ENCODE measurements at places on chromosomes 11 and 22.
A peak's percentile ranks its signal among the peaks of the same experiment; 100 is the strongest.

GRCh38 chr11:1224111-1224490, 1.2 kb downstream of the MUC5B start:
- DNase-seq: no peak

- no peak for DNase-seq
Measured at GRCh38 chr11:13111813-13112130, 102.7 kb downstream of the RASSF10 start.

DNA sequence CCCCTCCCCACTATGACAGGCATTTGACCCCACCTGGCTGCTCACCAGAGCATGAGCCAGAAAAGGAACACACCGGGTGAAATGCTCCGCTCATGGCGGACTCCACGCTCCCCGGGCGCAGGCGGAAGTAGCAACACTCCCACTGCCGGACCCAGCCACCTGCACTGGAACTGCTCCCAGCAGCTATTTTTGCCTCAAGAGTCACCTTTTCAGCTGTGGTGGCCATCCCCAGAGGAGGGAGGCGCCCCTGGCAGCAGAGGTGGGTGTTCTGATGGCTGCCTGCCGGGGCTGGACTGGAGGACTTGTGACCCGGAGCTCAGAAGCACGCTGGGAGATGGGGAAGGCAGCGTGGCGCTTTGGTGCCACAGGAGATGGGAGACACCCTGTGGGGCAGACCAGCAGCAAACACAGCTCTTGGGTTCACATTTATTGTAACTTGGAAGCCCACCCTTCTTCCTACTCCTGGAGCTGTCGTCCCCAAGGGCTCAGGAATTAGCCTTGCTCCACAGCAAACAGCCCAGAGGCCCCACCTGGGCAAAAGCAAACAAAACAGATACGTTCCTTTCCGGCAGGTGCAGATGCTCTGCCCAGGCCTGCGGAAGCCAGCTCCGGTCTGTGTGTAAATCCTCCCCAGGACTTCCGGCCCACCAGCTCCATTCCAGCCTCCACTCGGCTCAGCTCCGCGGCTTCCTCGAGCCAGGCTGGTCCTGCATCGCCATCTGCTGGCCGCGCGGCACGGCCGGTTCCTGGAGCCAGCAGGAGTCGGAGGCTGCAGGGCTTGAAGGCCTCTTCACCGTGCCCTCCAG, 3.7 kb downstream of the RPS19BP1 start:
- peak; percentile 86 for DNase-seq

- no peak for DNase-seq
Measured at GRCh38 chr11:57586711-57587245, 10.7 kb upstream of the SERPING1 start.

GRCh38 chr11:130163346-130164220, 4.0 kb downstream of the ST14 start:
- DNase-seq: no peak

- no peak for DNase-seq
Measured at GRCh38 chr11:47905358-47906059, 57.4 kb upstream of the NUP160 start.

DNA sequence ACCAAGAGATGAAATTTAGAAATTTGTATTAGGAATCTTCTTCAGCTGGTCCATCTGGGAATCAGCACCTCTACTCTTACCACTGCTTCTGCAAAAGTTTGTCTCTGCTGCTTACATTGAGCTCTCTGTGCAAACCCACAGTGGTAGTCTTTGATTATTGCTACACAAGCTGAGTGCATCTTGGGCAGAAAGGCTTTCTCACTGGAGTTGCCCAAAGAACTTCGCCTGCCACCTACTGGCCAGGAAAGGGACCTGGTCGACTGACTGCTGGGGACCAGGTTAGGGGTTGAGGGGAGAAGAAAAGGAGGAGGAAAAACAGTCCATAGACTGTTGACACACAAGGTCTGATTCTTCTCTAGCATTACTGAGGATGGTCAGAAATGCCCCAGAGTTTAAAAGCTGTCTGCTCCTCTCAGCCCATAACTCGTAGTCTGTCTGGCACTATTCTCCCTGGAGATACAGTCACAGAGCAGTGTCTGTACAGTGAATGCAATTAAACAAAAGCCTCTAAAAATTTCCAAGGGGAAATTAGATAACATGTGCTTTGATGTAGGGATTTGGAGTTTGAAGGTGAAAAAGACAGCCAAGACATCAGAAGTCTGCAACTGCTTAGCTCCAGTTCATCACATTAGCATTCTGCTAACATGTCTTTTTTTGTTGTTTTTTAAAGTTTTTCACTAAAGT, 215.0 kb upstream of the CTSC start:
- DNase-seq: peak; percentile 35

- no peak for DNase-seq
Measured at GRCh38 chr11:65424205-65425104, 1.9 kb downstream of the NEAT1 start.

GRCh38 chr22:38292694-38293093, 19.9 kb upstream of the TMEM184B start:
- DNase-seq: no peak

- DNase-seq: no peak
Measured at GRCh38 chr11:102414559-102414958, 38.0 kb downstream of the TMEM123 start.

DNA sequence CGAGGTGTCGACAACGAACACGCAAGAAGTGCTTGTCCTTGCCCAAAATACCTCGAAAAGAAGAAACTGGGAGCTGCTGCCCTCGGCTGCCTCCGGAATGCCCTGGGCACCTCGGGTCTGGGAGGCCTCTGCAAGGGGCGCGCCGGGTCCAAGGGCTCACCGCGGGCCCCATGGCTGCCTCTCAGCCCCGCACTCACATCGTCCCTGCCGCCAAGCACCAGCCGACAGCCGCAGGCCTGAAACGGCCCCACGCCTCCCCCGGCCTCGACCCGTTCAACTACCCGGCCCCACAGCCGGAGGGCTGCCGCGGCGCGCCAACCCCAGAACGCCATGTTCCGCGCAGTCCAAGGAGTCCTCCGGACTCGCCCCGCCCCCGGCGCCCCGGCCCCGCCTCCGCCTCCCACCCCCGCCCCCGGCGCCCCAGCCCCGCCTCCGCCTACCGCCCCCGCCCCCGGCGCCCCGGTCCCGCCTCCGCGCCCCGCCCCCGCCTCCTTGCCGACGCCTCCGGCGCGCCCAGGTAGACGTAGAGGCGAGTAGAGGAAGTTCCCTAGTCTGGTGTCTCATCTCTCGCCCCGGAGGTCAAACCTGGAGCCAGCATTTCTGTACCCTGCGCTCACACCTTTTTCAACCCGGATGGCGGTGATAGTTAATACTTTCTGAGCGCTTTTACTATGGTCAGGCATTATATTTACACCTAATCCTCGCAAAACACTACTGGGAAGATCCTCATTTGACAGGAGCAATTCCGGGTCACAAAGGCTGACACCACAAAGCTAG, at the start of gene SIRT3:
TSS of gene SIRT3 (minus strand) at position 346 of the 777 bp plus-strand sequence. CDS start at position 332, 14 bp downstream.
- peak; percentile 66 for DNase-seq

- DNase-seq: no peak
Measured at GRCh38 chr11:298406-299065, 790 bp downstream of the IFITM5 start.

DNA sequence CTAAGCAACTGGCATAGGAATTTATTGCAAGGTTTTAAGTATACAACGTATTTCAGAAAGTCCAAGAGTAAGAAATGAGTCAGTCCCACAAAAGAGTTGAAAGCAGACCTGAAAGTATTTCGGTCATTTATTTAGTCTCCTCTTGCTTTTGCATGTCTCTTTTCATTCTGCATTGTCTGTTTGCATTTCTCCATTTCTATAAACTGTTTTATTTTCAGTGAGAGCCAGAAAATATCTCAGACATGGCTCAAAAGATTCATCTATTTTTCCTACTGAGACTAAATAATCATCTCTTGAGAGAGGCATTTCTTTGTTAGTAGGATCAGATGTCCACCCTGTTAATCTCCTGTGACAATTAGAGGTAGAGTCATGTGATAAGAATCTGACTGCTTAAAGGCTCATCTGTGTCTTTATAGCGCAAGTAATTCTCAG, 219.1 kb upstream of the CCDC179 start:
- no peak for DNase-seq

DNA sequence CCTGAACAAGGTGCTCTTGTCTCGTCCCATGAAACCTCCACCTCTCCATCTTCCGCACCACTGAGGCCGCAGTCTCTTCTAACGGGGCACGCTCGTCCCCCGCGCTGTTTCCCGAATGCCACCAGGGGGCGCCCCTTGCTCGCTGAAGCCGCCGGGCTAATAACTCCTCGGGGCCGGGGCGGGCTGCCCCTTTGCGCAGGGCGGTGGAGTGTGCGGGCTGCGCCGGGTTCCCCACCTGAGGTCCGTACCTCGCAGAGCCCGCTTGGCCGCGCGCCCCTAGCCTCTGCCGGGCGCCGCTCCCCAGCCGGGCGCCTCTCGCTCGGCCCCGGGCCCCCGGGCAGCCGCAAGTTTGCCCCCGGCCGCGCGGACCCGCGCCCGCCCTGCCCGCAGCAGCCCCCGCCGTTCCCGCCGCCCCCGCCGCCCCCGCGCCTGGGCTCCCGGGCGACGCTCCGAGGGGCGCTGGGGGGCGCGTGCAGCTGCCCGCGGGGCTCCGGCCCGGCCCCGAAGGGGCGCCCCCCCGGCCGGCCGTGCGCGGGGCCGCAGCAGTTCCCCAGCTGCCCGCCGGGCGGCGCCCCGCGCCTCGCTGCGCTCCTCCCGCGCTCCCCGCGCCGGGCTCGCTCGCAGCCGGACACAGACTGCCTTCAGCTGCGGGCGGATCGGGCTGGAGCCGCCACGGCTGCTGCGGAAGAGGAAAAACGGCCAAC, at the start of gene GRIK4:
TSS of gene GRIK4 (plus strand) at position 633 of the 704 bp plus-strand sequence. CDS start 148,571 bp downstream, outside the sequence.
- DNase-seq: peak; percentile 70

DNA sequence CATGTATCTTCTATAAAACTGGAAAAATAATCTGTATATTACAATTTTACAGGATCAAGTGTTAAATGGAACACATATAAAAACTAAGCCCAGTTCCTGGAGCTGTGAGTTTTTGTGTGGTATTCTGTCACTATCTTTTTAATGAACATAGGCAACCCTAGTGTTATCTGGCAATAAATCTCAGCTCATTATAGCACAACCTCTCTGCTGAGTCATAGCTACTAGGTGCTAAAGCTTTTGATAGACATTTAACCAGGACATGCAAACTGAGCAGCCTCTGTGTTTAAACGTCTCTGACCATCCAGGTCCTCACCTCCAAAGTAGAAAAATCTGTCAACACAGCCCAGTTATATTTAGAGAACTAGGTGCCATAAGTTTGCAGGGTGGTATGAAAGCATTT, 91.0 kb upstream of the CARD18 start:
- DNase-seq: no peak

GRCh38 chr11:123338266-123338800, 91.7 kb upstream of the GRAMD1B start:
- DNase-seq: no peak

GRCh38 chr11:73383249-73384124, 7.3 kb downstream of the RELT start:
- DNase-seq: no peak

DNA sequence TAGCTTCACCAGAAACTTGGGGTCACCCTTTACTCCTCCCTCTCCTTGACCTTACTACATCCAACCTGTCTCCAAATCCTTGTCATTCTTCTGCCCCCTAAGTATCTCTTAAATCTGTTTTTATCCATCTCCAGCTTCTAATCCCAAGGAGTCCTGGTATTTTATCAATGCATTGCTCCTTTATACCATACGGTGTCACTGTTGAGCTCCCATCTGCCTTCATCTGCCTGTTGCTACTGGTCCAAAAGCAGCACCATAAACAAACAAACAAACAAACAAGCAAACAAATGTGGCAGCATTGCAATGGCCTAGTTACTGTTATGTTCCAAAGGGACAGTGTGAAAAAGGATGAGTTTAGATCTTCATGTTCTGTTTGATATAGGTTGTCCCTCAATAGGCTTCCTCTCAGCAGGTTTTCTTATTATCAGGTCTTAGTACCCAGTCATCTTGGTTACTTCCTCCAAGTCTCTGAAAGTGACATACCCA, 34.2 kb downstream of the DNHD1 start:
- no peak for DNase-seq

- DNase-seq: no peak
Measured at GRCh38 chr11:112878033-112878601, 83.1 kb upstream of the NCAM1 start.

GRCh38 chr11:86743223-86744118, 56.9 kb upstream of the PRSS23 start:
- peak; percentile 40 for DNase-seq

GRCh38 chr11:1354125-1354938, 35.4 kb upstream of the BRSK2 start:
- no peak for DNase-seq

DNA sequence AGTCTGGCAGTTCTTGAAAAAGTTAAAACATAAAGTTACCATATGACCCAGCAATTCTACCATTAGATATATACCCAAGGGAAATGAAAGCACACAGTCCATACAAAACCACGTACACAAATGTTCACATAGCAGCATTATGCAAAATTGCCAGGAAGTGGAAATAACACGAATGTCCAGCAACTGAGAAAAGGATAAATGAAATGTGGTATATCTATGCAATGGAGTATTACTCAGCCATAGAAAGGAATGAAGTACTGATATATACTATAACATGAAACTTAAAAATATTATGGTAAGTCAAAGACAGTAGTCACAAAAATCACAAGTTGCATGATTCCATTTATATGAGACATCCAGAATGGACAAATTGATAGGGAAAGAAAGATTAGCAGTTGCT, 57.9 kb downstream of the C2CD3 start:
- DNase-seq: no peak

DNA sequence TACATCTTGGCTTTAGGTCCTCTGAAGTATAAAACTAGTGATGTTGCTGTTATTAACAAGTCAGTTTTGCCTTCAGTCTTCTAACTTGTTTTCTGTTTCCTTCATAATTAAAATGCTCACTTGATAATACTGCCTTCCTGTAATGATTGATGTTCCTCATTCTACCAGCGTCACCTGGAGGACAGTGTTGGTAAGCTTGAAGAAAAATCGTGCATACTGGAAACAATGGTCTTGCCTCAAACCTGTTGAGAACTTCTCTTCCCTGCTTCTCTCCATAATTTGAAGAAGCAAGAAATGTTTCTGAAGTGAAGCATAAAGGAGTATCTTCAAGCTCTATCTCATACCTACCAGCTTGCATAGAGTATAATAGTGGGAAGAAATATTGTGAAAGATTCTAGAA, 3.0 kb downstream of the YWHAH start:
- DNase-seq: no peak

- DNase-seq: no peak
Measured at GRCh38 chr22:38038890-38039812, 18.1 kb upstream of the PICK1 start.

GRCh38 chr11:17791144-17791543, 56.6 kb downstream of the KCNC1 start:
- no peak for DNase-seq
